ENCODE measurements at places on chromosomes 6 and 20.

DNA sequence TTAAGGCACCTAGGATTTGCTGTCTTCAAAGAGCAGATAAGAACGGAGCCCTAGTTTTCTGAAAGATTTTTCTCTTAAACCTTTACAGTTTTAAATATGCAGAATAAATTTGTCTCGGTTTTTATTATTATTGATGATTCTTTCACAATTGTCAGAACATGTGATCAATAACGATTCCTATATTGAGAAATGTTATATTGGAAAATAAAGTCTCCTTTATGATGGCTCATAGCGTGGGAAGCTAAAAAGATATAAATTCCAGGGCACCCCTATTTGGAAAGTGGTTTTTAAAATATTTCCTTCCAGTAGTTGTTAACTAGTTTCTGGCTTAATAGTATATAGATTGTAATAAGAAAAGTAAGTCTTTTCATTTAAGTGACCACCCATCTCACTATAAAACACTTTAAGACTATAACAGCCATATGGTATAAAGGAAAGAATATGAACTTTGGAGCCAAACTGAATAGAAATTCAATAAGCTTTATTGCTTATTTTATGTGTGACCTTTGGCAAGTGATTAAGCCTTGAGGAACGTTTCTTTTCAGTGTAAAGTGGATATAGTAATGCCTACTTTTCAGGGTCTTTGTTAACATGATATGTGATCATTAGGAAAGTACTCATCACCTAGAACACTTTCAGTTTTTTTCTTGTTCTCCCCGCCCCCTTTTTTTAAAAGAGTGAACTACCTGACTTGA is 369.6 kb downstream of the LAMA2 start:
- DNase-seq, result no peak

- no peak for DNase-seq
These were observed 146.9 kb downstream of the KHDC1L start for GRCh38 chr6:73078333-73078862.

GRCh38 chr20:22999756-23000155 is 35.4 kb upstream of the SSTR4 start:
- DNase-seq, result no peak

GRCh38 chr6:90328004-90328403 is 31.4 kb upstream of the BACH2 start:
- no peak for DNase-seq

GRCh38 chr6:25753079-25753478 is 1.5 kb upstream of the SLC17A4 start:
- DNase-seq, result no peak

GRCh38 chr6:49856282-49856681 is 10.1 kb downstream of the CRISP1 start:
- DNase-seq, result no peak

DNA sequence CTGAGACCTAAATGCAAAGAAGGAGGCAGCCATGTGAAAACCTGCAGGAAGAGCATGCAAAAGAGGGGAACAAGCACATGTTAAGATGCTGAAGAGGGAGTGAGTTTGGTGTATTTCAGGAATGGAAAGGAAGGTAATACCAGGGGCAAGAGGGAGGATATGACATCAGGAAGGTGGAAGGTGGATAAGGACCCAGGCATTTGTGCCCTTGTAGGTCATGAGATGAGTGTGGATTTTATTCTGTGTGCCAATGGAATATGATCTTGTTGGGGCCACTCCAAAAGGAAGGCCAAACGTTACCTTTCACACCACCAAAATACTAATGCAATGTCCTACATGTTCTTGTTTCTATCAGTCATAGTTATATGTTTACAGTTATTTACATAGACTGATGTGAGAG is 17.2 kb upstream of the DOK5 start:
- no peak for DNase-seq

DNA sequence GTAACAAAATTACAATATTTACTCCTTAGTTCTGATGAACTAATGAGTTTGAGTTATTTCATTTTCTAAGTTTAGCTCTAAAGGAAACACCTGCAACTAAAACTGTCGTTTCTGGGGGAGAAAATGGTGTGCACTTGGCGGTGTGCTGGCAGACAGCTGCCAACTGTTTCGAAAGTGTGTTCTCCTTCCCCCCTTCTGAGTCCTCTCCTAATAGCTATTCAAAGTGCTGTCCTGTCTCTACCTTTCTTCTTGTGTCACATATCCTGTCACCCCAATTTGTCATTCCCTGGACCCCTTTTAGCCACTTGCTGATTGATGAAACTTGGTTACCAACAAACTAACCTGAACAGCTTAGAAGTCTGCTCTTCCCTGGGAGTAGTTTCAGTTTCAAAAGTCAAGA is 4.9 kb upstream of the UBE2J1 start:
- no peak for DNase-seq

GRCh38 chr6:75481936-75482593 is 11.5 kb downstream of the FILIP1 start:
- DNase-seq, result no peak

- peak; percentile 60 for DNase-seq
These were observed 5.7 kb upstream of the FKBP5 start for GRCh38 chr6:35694462-35694861.

DNA sequence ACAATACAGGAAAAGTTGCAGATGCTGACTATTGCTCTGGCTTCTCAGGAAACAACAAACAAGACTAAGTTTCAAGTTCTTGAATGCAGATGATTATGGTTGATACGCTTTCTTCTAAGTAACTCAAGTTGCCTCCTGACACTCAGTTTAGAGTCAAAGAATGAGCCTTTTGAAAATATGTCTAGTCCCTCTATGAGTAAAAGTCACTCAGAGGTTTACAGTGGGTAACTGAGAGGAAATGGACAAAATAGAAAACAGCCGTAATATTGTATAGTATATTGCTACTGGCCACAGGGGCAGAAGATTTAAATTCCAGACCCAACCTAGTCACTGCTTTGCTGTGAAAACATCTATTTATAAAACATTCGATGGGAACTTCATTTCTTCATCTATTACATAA is 280.0 kb upstream of the ID4 start:
- DNase-seq, result no peak

- DNase-seq, result no peak
These were observed 46.0 kb upstream of the VSX1 start for GRCh38 chr20:25127761-25128537.

GRCh38 chr6:138290423-138290962 is 72.2 kb upstream of the PBOV1 start:
- DNase-seq, result no peak

DNA sequence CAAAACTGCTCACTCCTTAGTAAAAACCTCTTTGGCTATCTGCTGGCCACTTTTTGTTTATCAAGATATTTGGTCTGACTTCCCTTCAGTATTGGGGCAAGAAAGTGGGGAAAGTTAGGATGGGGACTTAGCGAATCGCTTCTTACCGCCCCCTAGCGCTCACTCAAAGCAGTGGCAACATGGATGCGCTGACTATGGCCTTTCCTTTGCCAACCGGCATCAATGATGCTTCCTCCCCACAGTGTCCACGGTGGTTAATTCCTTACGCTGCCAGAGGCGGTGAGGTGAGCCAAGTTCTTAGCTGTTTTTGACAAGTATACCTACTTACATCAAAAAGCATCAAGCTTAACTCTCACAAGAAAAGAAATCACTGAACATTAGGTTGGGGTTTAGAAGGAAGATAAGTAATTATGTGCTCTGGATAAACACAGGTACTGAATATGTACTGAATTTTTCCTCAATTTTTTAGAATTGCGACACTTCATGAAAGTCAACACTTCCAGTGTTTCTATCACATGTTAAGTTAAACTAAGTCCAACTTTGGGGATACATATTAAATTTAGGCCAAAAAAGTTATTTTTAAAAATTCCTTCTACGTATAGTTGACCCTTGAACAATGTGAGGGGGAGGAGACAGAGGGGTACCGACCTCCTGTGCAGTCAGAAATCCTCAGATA is 86.7 kb downstream of the GMDS start:
- peak; percentile 75 for DNase-seq

DNA sequence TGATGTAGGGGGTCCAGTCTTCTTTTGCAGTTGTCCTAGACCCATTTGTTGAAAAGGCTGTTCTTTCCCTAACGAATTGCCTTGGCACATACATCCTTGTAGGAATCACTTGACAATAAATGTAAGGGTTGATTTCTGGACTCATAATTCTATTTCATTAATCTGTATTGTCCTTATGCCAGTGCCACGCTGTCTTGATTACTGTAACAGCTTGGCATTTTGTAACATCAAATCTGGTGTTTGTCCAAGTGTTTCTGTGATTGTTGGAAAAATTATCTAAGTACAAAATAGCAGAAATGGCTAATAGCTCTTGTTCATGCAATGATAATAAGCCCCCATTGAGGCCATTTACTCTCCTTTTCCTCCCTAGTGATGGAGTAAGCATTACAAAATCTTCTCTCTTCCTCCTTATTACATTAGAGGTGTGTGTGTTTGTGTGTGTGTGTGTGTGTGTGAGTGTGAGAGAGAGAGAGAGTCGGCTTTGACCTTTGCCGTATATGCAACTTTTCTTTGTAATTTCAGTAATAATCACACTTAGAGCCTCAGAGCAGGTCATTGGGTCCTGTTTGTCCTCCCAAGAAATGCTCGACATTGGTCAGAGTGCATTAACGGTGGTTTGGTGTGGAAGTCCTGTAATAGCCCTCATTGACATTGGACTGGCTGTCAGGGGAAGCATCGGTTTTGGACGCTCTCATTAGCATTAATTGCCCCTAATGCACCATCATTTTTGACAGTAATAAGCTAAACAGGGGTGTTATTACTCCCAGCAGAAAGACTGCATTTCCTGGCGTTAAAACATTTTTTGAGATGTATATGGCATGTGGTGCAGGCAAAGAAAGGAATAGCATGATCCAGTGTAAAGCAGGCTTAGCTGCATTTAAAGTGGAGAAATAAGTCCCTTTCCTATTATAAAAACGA is 40.7 kb upstream of the MROH8 start:
- no peak for DNase-seq

DNA sequence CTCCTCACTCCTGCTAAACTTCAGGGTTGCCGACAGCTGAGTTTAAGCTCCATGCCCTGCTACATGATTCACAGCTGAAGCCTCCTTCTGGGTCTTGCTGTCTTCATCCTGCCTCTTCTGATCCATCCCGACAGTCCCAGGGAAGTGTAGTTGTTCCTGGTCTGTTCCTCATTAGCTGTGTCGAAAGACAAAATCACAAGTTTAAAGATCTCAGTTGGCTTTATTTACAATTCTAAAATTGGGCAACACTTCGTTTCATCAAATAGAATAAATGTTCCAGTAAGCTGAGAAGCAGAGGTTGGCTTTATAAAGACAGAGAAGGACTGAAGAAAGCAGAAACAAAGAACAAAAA is 4.1 kb upstream of the SLC2A10 start:
- DNase-seq, result no peak

DNA sequence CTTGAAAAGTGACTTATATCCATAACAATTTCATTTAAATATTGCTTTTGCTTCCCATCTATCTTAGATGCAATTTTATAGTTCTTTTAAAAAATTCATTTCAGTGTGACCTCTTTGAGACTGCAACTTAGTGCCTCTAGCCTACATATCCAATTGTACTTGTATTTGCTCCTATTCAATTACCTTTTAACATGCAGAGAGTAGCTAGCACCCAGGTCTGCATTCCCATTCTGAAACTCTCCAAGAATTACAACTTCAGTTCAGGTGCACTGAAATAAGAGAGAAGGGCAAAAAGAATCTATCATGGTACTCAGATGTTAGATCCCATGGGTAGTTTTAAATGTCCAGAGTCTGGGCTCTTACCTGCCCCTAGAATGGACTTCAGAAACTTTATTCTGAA is 765.4 kb upstream of the SLC35B3 start:
- no peak for DNase-seq

DNA sequence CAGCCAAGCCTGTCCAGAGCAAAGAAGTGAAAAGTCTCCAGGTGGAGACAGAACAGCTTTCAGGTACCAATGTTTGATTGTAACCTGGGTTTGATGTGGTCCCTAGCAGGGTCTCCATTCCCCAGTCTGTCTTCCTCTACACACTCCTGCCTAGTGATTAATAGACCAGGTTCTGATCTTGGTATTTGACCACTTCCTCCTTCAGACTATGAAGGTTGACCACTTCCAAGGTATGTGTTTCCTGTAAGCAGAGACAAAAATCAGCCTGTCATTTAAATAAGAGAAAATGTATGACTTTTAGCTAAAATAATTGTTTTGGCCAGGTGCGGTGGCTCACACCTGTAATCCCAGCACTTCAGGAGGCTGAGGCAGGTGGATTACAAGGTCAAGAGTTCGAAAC is 41.8 kb upstream of the TOP1 start:
- DNase-seq, result no peak

GRCh38 chr20:47265984-47266383 is 90.5 kb downstream of the ZMYND8 start:
- no peak for DNase-seq

GRCh38 chr6:53151676-53152075 is 3.0 kb upstream of the GCM1 start:
- DNase-seq, result peak; percentile 25

DNA sequence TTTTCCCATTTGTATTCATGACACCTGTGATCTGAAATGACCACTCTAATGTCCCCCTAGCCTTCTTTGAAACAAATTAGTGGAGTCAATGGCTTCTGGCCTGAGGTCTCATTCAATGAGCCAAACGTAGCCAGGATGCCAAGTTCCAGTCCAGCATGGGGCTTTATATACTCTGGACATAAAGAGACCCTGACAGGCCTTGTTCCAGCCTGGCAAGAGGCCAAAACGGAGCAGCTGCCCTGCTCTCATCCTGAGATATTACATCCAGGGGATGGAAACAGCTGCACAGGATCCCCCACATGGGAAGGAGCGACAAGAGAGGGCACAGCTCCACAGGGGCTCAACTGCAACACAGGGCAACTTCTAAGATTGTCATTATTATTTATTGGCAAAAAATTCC is 437.8 kb downstream of the CDH26 start:
- no peak for DNase-seq

DNA sequence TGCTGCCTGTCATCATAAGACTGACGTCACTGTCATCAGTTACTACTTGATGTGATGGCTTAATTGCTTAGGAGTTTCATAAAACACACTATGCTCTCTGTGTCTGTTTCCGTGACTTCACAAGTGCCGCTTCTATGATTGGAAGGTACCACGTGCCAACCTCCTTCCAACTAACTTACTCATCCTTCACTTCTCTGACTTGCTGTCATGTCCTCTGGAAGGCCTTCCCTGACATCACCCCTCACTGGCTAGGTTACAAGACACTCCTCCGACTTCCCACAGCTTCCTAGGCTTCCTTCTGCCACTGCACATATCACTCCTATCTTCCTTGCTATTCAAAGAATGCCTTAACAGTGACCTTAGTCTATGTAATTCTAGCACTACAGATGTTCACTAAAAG is 20.4 kb downstream of the SERINC3 start:
- DNase-seq, result no peak

GRCh38 chr6:65501045-65501444 is 206.0 kb downstream of the EYS start:
- DNase-seq, result no peak

- no peak for DNase-seq
These were observed 469.7 kb upstream of the JAG1 start for GRCh38 chr20:11143481-11143880.

DNA sequence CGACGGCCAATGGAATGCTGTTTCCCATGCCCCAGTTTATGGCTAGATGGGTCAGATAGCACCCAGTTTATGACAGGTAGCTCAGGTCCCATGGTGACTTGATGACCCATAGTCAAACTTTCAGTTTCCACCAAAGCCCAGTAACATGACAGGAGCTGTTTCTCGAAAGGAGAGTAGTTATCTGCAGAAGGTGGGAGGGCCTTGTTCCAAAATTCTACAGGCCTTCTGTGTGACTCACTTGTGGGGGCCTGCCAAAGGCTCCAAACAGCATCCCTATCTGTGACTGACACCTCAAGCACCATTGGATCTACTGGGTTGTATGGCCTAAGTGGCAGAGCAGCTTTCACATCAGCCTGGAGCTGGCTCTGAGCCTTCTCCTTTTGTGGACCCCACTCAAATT is 379.7 kb upstream of the MANEA start:
- no peak for DNase-seq
